NCI-H446 treated with DMSO at 0.1 percent for 48 hours (cell line): ENCODE measurements at places on chromosomes 4 and X.

GRCh38 chr4:30495251-30495650 lies 224.9 kb upstream of the PCDH7 start:
- no peak for DNase-seq

- DNase-seq, result peak; percentile 8
Measured at GRCh38 chr4:38205261-38205660, 245.1 kb downstream of the PTTG2 start.

GRCh38 chr4:11427121-11427996 lies 1.3 kb downstream of the HS3ST1 start:
- no peak for DNase-seq

DNA sequence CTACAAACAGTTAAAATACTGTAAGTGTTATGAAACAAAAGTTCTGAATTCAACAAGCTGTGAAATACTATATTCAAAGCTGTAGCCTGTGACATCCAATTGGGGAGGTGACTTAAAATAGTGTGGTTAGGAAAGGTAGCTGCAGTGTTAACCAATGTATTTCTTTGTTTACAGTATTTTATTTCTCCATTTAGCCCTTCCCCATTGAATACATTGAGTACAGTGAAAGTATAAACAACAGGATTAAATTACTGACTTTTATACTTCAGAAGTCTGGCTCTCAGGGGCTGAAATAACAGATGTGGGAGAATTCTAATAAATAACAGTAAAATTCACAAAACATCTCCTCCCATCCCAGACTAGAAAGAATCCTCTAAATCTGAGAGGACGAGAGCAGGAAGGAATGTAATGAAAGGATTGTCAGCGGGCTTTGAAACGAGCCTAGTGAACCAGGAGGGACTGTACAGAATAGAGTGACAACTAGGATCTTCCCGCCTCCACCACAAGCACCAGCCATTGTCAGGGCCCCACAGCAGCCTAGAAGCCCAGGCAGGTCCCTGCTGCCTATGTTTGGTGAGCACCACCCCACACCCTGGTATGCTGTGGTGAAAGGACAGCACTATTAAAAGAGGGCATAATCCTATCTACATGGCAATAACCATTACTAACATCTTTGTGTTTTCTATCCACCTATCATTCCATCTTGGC lies 73.7 kb downstream of the SPCS3 start:
- DNase-seq, result no peak

- no peak for DNase-seq
Measured at GRCh38 chrX:46180258-46180687, 364.9 kb downstream of the ZNF674 start.

DNA sequence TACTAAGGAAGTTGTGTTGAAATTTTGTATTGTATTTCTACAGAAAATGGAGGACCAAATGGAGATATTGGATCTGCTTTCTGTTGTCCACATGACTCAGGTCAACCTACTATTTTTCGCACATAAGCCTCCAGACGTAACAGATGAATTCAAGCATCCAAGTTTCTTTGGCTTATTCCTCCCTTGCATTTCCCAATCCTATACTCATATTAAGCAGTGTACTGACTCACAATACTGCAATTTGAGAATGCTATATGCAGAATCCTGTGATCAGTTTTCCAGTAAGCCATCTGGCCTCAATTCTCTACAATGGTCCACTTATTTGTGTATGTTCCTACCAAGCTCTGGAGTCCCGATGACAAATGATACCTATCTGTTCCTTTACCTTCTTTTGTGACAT lies 75.7 kb downstream of the ASB9 start:
- DNase-seq, result no peak

GRCh38 chrX:134752981-134753717 lies 94.9 kb upstream of the PLAC1 start:
- DNase-seq, result peak; percentile 6

GRCh38 chr4:136395212-136395722 lies 1137.0 kb downstream of the PCDH18 start:
- peak; percentile 9 for DNase-seq

GRCh38 chrX:22314692-22315091 lies 42.0 kb downstream of the CBLL2 start:
- peak; percentile 3 for DNase-seq

DNA sequence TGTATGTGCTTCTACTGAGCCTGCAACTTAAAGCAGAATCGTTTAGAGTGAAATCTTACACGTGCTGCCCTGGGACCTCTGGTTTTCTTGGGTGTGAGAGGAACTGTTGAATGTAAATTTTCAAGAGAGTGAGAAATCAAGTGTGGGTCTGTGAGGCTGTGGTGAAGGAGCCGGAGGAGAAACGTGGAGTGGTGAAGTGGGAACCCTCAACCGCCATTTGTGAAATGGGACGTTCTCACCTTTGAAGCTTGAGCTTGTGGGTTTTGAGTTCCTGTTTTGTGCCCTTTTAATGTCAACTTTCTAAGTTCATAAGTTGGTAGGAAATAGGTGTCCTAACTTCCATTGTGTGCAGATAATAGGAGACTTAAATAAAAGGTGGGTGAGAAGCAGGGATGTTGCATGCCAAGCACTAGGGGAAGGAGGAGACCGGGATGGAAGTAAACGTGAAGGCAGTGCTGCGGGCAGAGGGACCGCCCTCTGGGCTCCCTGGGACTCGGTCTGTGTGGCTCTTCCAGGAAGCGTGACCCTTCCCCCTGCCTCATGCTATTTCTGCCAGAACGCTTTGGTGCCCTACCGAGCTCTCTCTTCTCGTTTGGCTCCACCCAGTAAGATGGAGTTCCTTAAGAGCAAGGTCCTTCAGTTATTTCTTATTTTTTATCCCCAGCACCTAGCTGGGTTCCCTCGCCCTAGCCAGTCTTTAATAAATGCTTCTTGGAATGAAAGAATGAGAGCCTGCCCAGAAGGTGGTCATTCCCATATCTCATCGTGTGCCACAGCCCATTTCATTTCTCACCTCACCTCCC lies 56.0 kb downstream of the TMEM131L start:
- no peak for DNase-seq

DNA sequence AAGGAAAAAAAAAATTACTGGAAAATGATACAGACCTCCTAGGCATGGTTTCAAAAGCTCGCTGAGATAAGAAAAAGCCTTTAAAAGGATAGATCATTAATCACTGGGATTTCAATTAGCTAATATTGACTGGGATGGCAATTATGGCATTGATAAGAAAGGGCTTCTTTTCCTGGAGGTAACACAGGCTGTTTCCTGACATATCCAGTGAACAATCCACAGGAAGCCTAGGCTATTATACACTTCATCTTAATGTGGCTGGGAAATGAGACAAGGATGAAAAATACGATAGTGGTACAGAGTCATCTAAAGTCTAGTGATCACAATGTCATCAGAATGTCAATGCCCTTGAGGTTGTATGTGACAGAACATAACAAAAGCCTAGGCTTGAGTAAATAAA lies 1579.3 kb downstream of the C4orf33 start:
- DNase-seq, result no peak

GRCh38 chrX:100636321-100636991 lies at the start of gene TSPAN6:
TSS of gene TSPAN6 (minus strand) at chrX:100636806. CDS start at chrX:100636694, 112 bp downstream.
- DNase-seq, result peak; percentile 80

DNA sequence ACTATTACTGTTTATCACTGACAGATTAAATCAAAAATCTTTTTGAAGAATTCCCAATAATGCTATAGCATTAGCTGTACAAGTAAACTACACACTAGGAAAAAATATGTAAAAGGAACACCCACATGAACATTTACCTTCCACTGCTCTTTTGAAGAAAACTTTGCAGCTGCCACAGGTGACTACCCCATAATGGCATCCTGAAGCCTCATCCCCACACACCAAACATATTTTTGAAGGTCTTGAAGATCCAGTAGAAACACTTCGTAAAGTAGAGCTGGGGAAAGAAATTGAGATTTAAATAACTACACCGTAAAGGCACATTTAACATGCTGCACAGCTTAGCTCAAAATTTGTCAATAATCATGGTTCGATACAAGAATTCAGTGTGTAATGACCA lies 182.4 kb downstream of the NR3C2 start:
- no peak for DNase-seq

GRCh38 chrX:17595456-17596035 lies 141.7 kb upstream of the SCML1 start:
- no peak for DNase-seq

GRCh38 chr4:22874334-22874912 lies 181.7 kb downstream of the GBA3 start:
- DNase-seq, result no peak

DNA sequence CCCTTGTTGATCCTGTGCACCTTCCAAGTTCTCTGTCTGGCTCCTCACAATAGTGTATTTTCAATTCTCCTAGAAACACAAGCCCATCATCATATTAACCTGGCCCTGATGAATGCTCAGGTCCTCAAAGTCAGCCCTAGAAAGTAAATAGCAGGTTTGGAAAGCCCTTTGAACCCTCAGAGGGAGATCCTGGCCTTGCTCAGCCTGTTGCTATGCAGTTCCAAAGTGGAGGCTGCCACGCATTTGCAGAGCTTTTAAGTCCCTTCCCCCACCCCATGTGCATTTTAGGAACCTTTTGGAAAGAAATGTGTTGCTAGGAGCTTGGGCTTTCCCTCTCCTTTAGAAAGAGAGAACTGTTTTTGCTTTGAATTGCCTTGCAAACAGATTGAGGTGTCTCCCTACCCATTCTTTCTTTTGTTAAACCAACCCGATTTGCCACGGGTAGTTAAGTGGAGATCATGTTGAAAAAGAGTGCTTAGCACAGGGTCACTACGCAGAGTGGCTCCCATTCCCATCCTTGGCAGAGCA lies 12.2 kb downstream of the MAMLD1 start:
- DNase-seq, result no peak

- no peak for DNase-seq
Measured at GRCh38 chr4:48943387-48943786, 36.8 kb upstream of the OCIAD2 start.

- no peak for DNase-seq
Measured at GRCh38 chrX:16134936-16135335, 11.6 kb downstream of the GRPR start.

DNA sequence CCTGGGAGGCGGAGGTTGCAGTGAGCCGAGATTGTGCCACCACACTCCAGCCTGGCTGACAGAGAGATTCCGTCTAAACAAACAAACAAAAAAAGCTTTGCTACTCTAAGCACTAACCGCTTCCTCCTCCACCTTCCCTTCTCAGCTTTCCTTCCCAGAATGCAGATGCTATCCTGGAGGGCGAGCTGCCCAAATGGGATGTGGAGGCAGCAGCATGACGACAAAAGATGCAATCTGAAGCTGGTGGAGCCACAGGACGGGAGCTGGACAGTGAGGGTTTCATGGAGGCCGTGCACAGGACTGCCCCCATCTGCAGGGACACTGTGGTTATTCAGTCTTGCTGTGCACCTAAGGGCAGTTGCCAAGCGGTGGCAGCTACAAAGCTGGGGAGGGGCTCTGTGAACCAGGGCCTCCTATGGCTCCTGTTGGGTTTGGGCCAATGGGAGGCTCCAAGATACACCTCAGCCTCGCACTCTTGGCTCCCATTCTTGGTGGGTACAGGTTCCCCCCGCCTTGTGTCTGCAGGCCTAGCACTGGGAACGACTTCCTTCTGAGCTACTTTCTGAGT lies 47.4 kb downstream of the WDR1 start:
- no peak for DNase-seq

DNA sequence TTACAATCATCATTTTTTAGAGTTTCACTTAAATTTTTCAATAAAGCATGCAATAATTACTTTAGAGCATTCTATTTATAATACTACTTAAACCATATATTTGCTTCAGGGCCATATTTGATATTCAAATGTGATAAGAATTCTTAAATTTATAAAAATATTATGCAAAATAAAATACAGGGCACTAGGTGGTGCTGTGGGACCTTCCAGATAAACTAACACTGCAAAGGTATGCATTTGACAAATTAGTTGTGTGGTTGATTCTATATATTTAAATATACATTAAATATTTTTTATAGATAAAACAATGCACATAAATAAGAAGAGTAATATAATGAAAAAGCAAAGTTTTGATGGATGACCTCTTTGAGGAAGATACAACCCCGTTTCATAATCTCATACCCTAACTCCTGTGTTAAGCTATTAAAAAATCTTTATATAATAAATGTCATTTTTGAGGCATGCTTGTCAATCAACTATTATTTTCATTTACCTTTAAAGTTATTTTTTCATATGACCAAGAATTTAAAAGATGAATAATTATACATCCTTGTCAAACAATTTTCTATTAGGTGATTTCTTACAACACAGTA lies 128.4 kb downstream of the REELD1 start:
- no peak for DNase-seq

DNA sequence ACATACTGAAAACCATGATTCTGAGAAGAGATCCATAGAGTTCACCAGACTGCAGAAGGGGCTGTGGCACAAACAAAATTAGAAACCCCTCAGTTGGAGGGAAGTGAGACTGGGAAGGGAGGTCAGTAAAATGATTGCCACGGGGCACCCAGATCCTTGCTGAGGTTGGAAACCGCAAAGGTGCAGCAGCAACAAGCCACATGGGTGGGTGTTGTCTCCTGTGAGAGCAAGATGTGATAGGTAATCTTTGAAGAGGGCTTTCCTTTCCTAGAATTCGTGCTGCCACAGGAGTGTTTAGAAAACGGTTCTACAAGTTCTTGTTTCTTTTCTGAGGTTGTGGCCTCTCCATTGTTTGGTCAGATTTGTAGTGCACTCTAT lies 85.5 kb downstream of the NFKB1 start:
- DNase-seq, result no peak

DNA sequence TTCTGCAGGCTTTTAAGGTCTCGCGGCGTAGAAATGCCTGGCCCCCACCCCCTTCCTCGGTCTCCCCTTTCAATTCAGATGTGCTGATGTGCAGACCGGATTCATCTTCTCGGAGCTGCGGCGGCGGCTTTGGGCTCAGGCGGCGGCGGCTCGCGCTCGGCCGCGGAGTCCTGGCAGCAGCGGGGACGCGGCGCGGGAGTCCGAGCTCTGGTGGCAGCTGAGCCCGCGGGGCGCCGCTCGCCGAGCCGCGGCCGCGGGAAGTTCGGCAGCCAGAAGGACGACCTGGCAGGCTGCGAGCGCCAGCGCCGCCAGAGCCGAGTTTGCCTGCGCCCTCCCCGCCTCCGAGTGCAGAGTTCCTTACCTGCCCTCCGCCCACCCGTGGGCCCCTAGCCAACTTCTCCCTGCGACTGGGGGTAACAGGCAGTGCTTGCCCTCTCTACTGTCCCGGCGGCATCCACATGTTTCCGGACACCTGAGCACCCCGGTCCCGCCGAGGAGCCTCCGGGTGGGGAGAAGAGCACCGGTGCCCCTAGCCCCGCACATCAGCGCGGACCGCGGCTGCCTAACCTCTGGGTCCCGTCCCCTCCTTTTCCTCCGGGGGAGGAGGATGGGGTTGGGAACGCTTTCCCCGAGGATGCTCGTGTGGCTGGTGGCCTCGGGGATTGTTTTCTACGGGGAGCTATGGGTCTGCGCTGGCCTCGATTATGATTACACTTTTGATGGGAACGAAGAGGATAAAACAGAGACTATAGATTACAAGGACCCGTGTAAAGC lies 448 bp downstream of the TLL1 start:
- no peak for DNase-seq

- no peak for DNase-seq
Measured at GRCh38 chr4:121150486-121150885, 13.6 kb downstream of the TNIP3 start.

- no peak for DNase-seq
Measured at GRCh38 chr4:123651066-123651465, 254.5 kb downstream of the SPRY1 start.
